ENCODE measurements at places on chromosomes 11 and 22.

GRCh38 chr11:11975201-11976092 is 33.0 kb downstream of the DKK3 start:
- DNase-seq, result no peak

DNA sequence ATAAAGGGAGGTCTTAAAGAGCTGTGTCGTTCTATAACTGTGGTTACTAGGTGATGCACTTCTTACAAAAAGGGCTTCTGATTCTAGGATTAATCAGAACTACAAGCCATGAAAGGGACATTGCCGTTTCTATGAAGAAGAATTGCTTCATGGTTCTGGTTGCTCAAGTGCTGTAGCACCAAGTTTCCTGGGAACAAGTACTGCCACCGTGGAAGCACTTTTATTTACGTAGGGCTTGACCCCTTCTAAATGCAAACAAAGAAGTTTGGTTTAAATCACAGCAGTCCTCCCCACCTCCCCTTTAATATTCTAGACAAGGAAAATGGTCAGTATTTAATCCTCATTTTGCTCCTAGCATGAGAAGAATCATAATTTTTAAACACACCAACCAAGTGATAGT is 9.8 kb downstream of the YAP1 start:
- DNase-seq, result no peak

DNA sequence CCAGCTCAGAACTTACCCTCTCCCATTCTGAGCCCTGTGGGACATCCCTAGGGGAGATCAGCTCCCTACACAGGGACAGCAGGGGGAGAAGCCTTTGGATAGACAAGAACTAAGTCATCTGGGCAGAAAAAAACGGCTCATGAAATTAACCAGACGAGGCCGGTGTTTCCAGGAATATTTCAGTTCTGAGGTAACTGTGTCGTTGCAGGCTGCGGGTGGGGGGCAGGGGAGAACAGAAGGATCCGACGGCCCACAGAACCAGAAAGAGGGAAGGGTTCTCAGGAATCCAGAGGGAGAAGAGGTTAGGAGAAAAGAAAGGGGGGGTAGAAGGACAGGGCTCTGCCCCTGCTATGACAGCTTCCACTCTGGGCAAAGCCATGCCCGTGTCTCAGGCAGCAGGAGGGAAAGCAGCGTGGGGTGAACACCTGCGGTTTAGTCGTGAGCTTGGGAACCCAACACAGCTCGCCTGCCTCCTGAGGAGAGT is 3.6 kb downstream of the CLCF1 start:
- DNase-seq, result no peak

DNA sequence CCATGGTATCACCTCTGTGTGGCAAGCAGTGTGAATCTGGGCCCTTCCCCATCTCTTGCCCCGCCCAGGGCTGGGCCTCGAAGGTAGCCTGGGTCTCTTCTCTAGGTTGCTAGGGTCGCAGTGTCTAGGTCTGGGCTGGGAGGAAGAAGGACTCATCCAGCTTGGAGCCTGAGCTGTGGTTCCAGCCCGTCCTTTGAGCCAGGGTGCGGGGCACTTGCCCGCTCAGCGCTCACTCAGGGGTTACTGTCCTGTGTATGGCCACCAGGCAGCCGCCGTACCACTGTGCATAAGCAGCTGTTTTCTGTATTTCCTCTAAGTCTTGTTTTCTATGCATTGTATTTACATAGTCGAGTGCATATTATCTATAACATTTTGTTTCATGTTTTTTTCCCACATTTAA is 160.9 kb downstream of the TBC1D22A start:
- no peak for DNase-seq

GRCh38 chr11:112289588-112290492 is 29.2 kb upstream of the PLET1 start:
- peak; percentile 85 for DNase-seq

DNA sequence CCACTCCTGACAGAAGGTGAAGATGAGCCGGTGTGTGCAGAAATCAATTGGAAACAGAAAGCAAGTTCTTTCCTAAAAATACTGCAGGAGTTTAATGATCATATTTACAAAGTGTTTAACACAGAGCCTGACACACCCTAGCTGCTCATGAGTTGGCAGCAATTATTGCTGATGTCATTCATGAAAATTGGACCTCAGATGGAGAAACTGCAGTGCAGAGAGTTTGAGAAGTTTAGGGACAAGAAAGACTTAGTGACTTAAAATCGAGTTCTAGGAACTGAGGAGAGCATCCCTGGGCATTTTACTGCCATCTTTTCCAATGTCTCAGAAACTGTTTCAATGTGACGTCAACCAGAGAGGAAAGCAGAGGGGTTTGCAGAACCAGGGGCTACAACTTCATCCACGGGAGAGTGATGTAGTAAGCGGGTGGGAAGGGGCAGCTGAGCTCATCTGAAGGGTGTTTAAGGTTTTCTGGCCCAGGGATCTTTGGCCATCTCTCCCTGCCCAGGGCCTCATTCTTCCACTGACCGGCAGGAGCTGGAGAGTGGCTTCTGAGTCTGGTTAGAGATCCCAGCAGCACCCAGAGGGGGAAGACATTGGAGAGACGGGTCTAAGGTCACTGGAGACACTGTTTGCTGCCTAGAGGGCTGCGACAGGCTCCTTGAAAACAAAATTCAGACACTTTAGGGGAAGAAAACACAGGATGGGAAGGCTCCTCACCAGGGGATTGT is 21.1 kb upstream of the IGLL5 start:
- peak; percentile 73 for DNase-seq

DNA sequence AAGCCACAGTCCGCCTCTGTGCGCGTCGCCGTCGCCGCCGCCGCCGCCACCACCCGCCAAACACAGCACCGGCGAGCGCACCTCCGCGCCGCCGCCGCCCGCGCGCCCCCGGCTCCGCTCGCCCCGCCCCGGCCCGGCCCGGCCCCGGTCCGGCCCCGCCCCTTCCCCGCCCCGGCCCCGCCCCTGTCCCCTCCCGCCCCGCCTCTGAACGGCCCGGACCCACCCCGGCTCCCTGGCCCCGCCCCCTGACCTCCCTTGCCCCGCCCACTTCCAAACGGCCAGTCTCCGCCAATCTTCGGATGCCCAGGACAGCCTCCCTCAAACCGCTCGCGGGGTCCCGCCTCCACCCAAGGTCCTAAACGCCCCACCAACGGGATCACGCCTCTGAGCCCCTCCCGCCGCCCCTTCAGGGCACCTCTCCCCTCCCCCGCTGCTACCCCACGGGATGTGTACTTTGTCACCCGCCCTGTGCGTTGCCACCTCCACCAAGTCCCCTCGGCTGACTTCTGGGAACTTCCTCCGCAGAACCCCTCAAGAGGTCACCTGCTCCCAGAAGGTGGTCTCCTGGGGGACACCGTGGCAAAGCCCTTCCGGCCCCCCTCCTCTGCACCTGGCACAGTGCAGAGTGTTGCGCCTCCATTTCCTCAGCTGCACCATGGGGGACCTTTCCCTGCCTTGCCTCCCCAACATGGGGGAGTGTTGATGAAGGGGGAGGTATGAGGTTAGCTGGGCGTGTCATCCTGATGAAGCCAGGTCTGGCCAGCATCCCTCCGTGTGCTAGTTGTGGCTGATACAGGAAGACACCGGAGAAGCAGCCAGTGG is at the start of gene KIAA0930:
Gene KIAA0930, minus strand, starts transcription at position 85 of the 822 bp plus-strand sequence. CDS start 191 bp downstream, outside the sequence.
- peak; percentile 63 for DNase-seq

GRCh38 chr11:13674799-13675509 is 6.5 kb downstream of the FAR1 start:
- no peak for DNase-seq

DNA sequence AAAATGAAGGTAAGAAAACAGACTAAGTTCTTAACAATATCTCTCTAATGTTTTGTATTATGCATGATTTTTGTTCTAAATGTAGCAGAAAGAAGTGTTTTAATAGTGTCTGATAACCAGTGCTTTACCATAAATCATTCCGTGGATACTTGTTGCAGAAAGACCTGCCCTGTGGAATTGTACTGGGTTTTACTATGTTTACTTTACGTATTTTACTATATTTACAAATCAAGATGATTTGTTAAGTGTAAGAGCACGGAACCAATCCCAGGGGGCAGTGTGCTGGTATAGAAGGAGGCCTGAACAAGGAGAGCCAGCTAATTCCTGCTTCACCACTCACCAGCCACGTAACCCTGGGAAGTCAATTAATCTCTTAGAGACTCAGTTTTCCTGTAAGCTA is 1.4 kb downstream of the HTR3B start:
- DNase-seq, result no peak

GRCh38 chr11:100561323-100561722 is 125.8 kb upstream of the ARHGAP42 start:
- no peak for DNase-seq

- no peak for DNase-seq
Measured at GRCh38 chr11:72511393-72512047, 77.2 kb upstream of the CLPB start.

- no peak for DNase-seq
Measured at GRCh38 chr22:50141462-50141861, 29.1 kb upstream of the PANX2 start.

DNA sequence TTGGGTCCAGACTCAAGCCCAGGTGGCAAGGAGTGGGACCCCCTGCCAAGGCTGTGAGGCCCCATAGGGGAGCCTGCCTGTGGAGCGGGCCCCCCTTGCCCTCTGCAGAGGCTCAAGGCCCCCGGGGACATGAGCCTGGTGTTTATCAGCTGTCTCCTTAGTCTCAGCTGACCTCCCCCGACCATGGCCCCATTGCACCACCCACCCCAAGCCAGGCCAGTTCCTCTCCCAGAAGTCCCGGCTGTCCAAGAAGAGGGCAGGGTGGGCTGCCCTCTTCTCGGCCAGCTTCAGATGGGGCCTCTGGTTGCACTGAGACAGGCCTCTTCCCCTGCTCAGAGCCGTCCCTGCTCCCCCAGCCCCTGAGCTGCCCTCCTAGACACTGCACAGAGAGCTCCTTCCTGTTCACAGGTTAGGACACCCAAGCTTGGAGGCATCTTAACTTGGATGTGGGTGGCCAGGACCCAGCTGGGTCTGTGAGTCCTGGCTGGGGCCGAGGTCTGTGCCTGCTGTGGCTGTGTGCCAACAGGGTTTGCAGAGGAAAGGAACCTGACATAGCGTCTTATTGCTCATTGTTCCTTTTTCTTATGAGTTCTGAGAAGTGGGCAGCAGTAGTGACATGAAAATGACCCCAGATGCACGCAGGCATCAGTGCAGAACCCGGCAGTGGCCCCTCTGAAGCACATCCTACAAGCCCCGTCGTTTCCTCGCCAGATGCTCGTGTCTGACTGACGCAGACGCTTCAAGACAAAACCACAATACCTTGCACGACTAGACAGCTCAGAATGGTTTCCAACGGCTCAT is 5.4 kb downstream of the TRABD start:
- peak; percentile 60 for DNase-seq

DNA sequence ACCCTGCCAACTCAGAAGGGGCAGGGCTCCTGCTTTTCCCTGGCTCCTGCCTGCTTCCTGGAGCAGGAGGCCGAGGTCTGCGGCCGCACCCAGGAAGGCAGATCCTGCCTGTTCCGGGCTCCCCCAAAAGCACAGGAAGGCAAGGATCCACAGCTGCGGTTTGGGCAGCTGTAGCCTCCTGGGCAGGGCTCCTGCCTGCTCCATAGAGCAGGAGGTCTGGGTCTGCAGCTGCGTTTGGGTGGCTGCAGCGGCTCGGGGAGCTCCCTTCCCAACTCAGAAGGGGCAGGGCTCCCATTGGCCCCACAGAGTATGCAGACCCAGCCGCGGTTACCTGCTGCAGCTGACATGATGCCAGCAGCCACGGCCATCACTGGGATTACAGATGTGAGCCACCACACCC is 5.5 kb downstream of the UPK2 start:
- DNase-seq, result no peak

- no peak for DNase-seq
Measured at GRCh38 chr11:116740741-116741140, 32.0 kb downstream of the BUD13 start.

GRCh38 chr11:132992838-132993631 is 539.3 kb downstream of the OPCML start:
- DNase-seq, result no peak

- DNase-seq, result peak; percentile 61
Measured at GRCh38 chr11:12862696-12863469, 146.2 kb upstream of the RASSF10 start.

GRCh38 chr11:7524462-7525235 is 10.8 kb downstream of the PPFIBP2 start:
- no peak for DNase-seq

GRCh38 chr11:132872211-132872610 is 660.1 kb downstream of the OPCML start:
- no peak for DNase-seq

GRCh38 chr11:70302419-70302752 is 31.9 kb downstream of the PPFIA1 start:
- no peak for DNase-seq

- DNase-seq, result peak; percentile 67
Measured at GRCh38 chr11:35144136-35144741, 5.3 kb downstream of the CD44 start.

DNA sequence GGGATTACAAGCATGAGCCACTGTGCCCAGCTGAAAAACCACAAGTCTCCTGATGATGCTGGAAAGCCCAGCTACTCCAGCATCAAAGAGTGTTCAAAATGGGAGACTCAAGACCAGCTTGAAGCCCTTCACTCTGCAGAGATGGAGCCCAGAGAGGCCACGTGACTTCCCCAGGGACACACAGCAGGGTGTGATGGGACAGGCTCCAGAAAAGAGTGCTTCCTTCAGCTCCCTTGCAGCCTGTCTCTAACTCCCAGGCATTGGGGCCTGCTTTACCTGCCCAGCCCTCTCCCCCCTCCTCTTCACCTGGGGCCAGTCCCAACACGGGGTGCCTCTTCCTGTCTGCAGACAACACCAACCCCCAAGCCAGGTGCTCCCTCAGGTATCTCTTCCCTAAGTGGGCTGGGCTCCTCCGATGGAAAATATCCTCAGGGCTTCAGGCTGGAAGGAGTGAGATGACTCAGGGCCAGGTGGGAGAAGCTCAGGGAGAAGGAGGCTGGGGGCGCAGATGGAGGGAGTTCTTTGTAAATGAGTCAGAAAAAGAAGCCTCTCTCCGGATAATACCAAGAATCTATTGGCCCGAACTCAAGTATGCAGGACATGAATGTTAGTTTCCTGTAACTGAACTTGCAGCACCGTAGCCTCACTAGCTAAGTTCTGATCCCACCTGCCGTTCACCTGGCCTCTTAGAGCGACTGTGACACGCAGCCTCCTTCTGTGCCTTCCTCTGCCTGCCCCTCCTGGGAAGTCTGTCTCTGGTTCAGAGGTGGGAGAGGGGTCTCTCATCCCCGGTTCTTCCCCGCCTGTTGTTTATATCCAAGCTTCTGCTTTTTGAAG is 326.6 kb downstream of the MN1 start:
- peak; percentile 79 for DNase-seq

GRCh38 chr11:72100462-72100861 is 2.6 kb downstream of the LAMTOR1 start:
- no peak for DNase-seq

- DNase-seq, result no peak
Measured at GRCh38 chr11:72812967-72813739, 1.1 kb upstream of the ATG16L2 start.
